Stimulated activated effector memory CD8-positive, alpha-beta T cell treated with anti-CD3 and anti-CD28 coated beads, Interleukin-12 subunit alpha, Interleukin-12 subunit beta, amount 100 ng/mL, for 72 hours (primary cell): ENCODE measurements at places on chromosomes 7 and 10.

- DNase-seq, result no peak
Measured at GRCh38 chr7:74365322-74366022, 76.3 kb downstream of the CLIP2 start.

GRCh38 chr7:141001546-141001945 lies 13.2 kb downstream of the MRPS33 start:
- no peak for DNase-seq

DNA sequence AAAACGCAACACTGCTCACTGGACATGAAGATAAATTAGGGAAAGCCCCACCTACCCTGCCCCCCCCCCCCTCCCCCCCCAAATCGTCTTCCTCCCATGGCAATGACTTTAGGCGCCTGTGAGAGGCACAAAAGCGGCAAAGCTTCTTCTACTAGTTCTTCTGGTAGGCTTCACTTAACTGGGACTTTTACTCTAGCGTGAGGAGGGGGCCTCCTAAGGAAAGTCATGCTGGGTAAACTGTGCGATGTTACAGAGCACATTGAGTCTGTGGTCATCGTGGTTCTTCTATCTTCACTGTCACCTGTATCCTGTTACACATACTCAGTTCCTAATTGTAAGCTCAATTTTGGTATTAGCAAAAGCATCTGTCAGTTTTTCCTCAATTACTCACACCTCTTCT lies 25.1 kb downstream of the HSPB1 start:
- no peak for DNase-seq

DNA sequence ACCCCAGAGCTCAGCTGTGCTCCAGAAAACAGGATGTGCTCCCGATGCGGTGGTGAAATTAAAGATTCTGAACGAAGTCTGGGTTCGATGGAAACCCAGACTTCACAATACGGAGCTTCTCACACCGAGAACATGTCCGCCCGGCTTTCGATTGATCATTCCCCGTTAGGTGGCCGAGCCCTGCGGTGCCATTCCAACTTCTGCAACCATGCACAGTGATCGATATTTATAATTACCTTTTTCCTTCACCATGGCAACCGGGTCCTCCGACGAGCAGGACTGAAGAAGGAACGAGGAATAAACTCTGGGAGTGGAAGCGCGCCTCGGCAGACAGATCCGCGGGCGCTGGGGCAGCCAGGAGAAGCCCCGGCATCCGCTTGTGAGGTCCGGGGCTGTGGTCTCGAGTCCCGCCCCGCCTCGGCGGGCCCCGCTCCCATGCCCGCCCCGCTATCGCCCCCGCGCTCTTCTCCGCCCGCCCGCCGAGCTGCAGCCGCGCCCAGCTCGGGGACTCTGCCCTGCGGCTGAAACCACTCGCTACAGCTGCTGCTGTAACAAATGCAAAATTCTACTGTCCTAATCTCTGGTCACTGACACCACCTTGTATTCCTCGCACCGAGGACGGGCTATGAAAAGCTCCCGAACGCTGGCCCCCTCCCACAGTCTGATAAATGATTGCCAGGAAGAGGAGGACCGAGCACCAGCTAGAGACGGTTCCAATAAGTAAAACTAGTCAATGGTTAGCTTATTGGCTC lies 26.2 kb downstream of the ABLIM1 start:
- DNase-seq, result no peak

- no peak for DNase-seq
Measured at GRCh38 chr7:26457696-26458327, 166.2 kb downstream of the SNX10 start.

GRCh38 chr10:70901276-70901878 lies 13.0 kb upstream of the PCBD1 start:
- DNase-seq, result no peak

DNA sequence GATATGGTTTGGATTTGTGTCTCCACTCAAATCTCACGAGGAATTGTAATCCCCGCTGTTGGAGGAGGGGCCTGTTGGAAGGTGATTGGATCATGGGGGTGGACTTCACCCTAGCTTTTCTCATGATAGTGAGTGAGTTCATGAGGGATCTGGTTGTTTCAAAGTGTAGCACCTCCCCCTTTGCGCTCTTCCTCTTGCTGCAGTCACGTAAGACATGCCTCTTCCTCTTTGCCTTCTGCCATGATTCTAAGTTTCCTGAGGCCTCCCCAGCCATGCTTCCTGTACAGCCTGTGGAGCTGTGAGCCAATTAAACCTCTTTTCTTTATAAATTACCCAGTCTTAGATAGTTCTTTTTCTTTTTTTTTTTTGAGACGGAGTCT lies 17.1 kb downstream of the CDNF start:
- DNase-seq, result no peak

GRCh38 chr7:147332988-147333387 lies 1216.4 kb downstream of the CNTNAP2 start:
- no peak for DNase-seq

DNA sequence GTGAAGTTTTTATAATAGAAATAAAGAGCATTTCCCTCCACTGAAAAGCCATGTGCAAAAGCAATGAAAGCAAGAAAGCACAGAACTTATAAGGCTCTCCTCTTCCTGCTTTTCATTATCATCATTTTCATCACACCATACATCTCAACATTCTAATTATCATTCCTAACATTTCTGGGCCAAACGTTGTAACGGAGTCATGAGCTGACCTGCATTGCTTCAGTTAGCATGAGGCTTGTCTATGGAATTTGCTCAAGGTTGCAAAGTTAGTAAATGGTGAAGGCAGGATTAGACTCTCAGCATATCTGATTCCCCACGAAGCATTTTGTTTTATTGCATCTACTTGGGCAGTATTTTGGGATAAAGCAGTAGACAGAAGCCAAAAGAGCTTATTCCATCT lies 11.4 kb downstream of the SCIN start:
- no peak for DNase-seq

GRCh38 chr7:30658479-30659074 lies 23.7 kb downstream of the CRHR2 start:
- DNase-seq, result no peak

DNA sequence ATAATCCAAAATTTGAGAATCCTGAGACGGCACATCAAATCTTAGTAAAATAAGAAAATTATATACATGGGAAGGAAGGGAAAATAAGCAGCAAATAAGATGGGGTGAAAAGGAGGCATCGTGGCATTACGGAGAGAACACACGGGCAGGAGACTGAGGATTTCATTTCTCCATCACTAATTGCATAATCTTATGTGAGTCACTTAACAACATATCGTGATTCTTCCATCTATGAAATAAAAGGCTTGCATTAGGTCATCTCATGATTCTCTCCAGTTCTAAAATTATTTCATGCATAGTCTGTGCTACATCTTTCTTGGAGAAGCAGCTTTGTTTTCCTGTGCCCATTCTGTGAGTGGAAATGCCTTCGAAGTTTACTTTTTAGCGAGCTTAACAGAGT lies 288.7 kb downstream of the LRMDA start:
- DNase-seq, result no peak

DNA sequence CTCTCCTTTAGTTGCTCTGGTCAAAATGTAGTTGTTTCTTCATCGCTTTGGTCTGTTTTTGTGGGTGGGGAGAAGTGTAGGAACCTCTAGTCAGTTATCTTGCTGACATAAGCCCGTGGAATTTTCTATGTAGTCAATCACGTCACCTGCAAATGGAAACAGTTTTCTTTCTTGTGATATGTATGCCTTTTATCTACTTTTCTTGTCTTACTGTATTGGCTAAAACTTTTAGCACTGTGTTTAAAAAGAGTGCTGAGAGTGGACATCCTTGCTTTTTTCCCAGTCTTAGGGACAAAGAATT lies 42.3 kb downstream of the AKR1E2 start:
- no peak for DNase-seq

GRCh38 chr7:138632826-138633602 lies 68.1 kb downstream of the SVOPL start:
- no peak for DNase-seq

DNA sequence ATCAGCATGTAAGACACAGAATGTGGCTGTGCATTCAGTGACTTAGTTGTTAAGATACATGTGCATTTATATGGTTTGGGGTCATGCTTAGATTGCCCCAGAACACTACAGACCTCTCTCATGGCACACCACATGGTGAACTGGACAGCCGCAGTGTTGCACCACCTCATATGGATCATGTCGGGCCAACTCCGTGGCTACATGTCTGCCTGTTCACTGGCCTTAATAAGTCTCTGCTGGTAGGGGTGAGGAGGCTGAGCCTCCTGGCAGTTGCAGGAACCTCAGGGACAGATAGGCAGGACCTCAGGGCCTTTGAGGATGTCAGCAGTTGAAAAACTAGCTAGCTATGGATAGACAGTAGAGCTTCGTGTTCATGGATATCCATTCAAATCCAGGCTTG lies 751.0 kb downstream of the GRID1 start:
- no peak for DNase-seq

- DNase-seq, result no peak
Measured at GRCh38 chr7:93232673-93233018, 480 bp downstream of the VPS50 start.
